ENCODE measurements at places on chromosomes 6 and 20.

- no peak for DNase-seq
Measured at GRCh38 chr6:133983099-133983939, 30.3 kb downstream of the TBPL1 start.

DNA sequence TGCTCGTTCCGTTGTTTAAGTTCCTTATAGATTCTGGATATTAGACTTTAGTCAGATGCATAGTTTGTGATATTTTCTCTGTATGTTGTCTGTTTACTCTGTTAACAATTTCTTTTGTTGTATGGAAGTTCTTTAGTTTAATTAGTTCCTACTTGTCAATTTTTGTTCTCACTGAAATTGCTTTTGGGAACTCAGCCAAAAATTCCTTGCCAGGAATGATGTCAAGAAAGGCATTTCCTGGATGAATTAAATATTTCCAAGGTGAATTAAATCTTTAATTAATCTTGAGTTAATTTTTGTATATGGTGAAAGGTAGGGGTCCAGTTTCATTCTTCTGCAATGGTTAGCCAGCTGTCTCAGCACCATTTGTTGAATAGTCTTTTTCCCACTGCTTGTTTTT is 406.2 kb upstream of the NOX3 start:
- DNase-seq, result no peak

DNA sequence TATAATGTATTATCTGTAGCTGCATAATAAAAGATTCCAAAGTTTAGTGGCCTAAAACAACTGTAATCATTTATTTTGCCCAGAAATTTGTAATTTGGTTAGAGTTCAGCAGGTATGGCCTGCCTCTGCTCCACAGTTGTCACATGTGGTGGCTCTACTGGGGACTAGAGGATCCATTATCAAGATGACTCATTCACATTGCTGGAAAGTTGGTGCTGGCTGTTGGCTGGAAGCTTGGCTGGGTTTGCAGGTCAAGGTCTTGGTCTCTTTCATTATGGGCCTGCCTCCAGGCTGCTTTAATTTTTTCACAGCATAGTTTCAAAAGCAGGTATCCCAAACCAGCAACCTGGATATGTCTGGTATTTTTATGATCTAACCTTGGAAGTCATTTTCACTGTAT is 17.6 kb downstream of the TRDN start:
- no peak for DNase-seq

- no peak for DNase-seq
Measured at GRCh38 chr20:33099843-33100538, 20.5 kb downstream of the BPIFB4 start.

- no peak for DNase-seq
Measured at GRCh38 chr6:11654876-11655275, 117.3 kb downstream of the TMEM170B start.
